MCF 10A (cell line): ENCODE measurements at places on chromosomes 5 and 9.
A peak's percentile ranks its signal among the peaks of the same experiment; 100 is the strongest.

DNA sequence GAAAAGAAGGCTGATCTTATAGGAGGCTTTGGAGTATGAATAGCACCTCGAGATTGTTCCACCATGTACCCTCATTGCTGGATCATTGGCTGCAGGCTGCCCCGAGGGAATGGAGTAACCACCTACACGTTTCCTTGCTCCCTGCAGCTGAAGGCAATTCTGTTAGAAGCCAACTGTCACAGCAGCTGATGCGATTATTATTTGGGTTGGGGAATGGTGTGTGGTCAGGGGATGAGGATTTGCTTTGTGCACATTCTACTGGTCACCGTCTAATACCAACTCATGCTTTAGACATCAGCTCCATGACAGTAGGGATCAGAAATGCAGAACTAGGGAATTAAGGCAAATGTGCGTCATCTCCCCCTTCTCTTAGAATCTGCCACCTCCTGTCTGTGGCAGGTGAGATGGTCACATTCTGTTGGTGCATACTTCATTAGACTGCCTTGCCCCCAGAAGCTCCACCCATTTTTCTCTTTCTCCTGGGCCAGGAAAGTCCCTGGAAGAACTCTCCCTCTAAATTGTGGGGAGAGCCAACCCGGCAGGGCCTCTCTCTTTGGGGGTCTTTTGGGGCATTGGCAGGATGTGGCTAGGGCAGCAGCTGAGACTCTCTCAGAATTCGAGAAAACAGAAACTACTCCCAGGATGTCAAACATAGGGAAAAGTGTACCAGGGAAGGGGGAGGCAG, 32.8 kb downstream of the NEUROG1 start:
- no peak for DNase-seq

DNA sequence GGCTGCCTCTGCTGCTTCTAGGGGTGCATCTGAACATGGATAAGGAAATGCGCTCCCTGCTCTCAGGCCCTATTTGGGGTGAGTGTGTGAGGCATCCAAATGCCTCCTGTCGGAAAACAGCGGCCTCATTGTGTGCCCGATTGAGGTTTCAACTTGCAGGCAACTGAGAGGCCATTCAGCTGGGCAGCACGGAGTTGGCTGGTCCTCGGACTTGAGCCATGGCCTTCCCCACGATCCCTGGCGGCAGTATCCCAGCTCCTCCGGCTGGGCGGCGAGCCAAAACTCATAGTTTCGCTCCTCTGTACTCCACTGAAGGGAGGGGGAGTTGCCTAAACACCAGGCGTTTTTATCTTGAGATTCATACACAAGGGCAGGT, 597.3 kb upstream of the SGCD start:
- no peak for DNase-seq

DNA sequence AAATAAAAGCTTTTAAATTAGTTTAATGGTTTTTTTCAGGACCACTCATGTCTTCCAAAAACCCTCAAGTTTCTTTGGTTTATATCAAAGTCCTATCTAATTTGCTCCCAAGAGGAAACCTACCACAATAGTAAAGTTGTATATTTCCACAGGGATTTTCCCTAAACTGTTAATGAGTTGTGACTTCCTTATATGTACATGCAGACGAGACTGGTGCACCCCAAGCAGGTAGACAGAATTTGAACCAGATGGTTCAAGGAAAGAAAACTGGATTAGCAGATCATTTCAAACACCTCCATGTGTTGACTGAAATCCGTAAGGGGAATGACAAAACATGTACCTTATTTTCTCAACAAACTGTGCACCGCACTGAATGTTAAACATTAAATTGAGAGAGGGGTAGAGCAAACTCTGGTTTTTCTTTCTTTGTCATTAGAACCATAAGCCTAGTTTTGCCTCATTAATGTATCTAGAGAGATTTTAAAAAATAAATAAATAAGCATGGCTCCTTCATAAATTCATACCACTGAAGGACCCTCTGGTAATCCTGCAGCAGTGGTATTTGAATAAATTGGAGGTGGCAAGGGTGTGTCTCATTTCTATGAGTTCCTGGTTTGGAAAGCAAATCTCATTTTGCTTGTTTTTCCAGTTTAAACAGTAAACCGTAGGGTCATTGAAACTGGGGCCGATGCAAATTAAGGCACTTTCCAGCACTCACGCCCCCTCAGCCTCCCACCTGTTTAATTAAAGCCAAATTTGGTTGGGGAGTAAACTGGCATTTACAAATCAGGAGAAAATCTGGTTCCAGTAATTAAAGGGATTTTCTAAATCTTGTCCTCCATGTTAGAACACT, 51.1 kb downstream of the ENC1 start:
- no peak for DNase-seq

DNA sequence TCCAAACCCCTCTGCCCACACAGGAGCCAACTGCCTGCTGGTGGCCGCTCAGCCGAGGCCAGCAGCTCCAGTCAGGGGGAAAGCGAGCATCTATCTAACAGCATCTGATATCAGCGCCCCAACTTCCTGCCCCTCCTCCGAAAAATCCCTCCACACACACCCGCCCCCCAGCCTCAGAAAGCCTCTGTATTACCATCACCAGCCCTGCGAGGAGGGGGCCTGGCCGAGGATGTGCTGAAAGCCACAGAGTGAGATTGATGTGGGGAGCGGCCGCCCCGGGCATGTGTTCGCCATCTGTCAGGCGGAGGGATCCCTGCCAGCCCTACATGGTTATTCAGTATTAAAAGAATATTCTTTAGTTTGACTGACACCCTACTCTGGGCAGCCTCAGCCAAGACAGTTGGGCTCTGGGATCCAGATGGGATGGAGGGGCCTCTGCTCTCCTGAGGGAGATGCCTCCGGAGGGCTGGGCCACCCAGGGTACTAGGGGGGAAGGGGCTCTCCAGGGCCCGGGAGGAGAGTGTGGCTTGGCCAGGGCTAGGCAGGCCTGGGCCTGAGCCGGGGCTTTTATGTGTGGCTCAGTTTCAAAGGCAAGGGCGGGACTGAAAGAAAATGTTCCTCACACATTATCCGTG, 98.0 kb downstream of the HSD17B3 start:
- no peak for DNase-seq

DNA sequence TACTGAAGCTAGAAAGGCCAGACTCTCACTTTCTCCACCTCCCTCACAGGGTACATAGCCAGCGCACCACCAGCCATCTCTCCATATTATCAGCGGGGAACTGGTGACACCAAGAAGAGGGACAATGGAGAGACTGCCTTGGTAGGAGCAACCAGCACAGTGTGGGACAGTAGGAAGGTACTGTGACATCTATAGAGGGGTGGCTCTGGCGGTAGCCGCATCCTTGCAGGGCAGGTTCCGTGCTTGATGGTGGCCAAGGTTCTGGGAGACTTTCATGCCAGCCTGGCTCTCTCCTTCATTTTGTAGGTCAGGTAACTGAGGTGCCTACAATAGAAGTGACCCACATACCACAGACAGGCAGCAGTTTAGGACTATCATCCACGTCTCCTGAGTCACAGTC, 65.5 kb upstream of the SMIM23 start:
- no peak for DNase-seq

GRCh38 chr5:114471529-114471928, 109.7 kb downstream of the KCNN2 start:
- DNase-seq = no peak

DNA sequence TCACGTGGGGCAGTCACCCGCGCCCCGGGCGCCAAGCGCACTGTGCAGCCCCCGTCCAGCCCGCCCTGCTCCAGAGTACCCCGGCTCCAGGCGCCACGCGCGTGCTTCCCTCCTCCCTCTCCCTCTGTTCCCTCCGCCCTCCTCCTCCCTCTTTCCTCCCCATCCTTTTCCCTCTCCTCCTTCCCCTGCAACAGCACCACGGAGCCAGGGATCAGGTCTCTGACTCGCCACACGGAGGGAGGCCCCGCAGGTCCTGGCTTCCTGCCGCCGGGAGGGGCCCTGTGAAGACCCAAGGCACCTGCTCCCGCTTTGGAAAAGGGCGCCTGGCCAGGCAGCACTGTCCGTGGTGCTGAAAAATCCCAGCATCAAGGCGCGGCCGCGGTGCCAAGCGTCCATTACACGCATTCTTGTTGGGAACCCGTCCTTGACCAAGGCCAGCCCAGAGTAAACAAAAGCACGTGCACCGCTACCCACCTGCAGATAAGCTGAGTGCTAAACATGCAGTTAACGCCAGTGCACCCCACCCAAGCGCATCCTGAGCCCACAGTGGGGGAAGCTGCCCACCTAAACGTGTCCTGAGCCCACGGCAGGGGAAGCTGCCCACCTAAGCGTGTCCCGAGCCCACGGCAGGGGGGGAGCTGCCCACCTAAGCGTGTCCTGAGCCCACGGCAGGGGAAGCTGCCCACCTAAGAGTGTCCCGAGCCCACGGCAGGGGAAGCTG, 21.7 kb downstream of the SLC6A18 start:
- peak; percentile 8 for DNase-seq

DNA sequence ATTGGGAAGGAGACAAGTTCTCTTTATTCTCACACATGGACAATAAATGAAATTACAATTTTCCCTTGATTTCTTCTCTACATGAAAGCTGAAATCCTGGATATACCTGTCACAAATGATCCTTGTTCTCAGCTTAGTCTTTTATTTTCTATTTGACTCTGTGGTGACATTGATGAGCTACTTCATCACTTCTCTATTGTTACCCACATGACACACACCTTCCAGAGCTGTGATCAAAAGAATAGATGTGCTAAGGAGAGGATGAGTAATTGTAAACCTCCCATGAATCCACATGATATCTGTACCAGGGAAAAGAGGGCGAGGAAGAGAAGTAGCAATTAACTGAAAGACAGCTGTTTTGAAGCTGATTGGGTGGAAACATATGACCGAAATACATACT, 102.0 kb downstream of the CAVIN4 start:
- no peak for DNase-seq

DNA sequence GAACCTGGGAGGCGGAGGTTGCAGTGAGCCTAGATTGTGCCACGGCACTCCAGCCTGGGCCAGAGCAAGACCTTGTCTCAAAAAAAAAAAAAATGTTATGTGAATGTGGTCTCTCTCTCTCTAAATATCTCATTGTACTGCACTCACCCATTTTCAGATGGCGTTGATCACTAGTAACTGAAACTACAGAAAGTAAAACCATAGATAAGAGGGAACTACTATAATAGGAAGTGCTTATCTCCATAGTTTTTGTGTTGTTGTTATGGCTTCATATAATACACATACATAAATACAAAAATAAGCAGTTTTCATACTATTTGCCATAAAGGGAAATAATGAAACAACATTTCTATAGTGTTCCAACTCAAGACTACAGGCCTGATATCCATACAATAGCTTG, 9.1 kb downstream of the IL31RA start:
- no peak for DNase-seq

- peak; percentile 23 for DNase-seq
Measured at GRCh38 chr5:108311682-108312081, 70.2 kb downstream of the FBXL17 start.

GRCh38 chr5:52807723-52808122, 20.0 kb downstream of the ITGA1 start:
- no peak for DNase-seq
